Stimulated activated CD4-positive, alpha-beta T cell treated with anti-CD3 and anti-CD28 coated beads, Interleukin-15, amount 100 ng/mL, for 1 hour (primary cell): ENCODE measurements at places on chromosomes 6 and 20.

- no peak for DNase-seq
These were observed 223.0 kb downstream of the HIVEP2 start for GRCh38 chr6:142722012-142722411.

- no peak for DNase-seq
These were observed 94.0 kb upstream of the MPC1 start for GRCh38 chr6:166476634-166477215.

GRCh38 chr20:1341561-1342265, 12.8 kb upstream of the SDCBP2 start:
- DNase-seq, result no peak

DNA sequence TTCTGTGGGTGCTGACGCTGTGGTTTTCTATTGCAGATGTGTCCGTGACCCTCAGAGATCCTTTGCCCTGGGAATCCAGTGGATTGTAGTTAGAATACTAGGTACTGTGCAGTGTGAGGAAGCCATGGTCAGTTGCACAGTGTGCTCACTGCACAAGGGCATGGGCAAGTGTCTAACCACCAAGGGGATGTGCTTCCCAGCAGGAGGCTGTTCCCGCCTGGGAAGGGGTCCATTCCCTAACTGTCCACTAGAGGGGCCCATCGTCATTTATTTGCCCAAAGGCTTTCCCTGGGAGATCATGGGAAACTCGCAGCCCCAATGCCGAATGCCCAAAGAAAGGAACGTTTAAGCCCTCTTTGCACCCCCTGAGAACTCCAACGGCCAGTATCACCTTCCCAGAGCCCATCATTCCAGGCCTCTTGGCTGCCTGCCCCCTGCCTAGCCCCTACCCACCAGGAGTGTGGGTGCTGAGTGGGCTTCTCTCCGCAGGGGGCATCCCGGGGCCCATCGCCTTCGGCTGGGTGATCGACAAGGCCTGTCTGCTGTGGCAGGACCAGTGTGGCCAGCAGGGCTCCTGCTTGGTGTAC, 26.2 kb downstream of the SLCO4A1 start:
- no peak for DNase-seq

DNA sequence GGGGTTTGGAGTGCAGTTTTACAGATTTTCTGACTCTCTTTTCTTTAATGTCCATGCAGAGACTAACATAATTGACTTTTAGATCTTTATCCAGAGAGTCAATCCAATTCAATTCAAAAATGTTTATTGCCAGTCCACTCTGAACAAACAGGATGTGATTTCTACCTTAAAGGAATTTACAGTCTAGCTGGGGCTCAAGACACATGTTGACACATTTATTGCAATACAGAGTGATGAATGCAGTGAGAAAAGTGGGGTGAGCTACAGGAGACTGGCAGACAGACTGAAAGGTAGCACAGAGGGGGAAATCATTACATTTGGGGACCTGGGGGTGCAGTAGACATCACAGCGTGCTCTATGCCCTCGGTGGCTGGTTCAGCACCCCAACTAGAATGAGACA, 193.9 kb downstream of the SLC24A3 start:
- no peak for DNase-seq

- DNase-seq, result no peak
These were observed 124.0 kb downstream of the ZMYND8 start for GRCh38 chr20:47232518-47232917.

- no peak for DNase-seq
These were observed 14.4 kb downstream of the CYB5R4 start for GRCh38 chr6:83873869-83874268.

DNA sequence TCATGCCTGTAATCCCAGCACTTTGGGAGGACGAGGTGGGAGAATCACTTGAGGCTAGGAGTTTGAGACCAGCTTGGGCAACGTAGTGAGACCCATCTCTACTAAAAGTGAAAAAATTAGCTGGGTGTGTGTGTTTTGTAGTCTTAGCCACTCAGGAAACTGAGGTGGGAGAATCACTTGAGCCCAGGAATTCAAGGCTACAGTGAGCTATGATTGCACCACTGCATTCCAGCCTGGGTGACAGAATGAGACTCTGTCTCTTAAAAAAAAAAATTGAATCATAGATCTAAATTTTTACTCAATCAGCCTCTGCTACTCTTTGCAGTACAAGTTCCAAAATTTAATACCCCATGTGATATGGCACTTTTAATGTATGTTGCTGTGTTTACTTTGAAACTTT, 121.6 kb downstream of the ARMC2 start:
- no peak for DNase-seq

DNA sequence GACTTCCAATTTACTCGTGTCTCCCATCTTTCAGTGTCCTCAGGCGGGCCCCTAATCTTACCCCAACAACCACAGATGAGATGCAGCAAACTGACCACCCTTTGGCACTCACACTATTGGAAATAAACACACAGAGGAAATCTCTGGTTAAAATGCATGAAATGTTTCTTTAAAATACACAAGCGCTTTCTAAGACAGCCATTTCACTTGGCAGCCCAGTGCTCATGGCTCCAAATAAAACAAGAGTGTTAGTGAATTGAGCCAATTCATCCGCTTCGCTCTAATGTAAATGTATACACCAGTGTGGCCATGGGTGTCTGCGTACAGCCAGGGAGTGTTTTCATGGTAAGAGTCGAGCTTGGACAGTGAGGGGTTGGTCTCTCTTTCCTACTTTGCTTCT, 282.9 kb downstream of the CLIC5 start:
- DNase-seq, result no peak

DNA sequence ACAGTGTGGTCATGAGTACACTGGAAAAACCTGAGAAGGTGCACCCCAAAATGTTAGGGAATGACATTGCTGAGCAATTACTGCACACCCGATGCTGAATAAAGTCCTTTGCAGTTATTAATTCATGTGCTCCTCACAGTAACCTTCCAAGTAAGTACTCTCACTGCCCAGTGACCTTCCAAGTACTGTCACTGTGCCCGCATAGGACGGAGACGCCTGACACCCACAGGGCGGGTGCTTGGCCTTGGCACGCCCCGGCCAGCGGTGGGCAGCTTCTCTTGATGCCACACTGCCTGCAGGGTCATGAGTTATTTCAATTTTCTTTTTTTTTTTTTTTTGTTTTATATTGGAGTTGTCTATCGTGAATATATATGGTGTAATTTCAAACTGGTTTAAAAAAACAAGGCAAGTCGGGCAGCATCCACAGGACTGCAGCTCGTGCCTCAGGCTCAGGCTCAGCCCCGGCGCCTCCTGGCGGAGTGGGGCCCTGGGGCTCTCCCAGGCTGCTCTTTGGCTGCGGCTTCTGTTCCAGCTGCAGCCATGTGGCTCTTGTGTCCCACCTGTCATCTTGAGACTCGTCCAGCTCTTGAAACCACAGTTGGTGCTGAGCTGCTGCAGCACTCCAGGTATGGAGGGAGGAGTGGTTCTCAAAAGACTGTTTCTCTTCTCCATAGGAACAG, 27.0 kb downstream of the PNLDC1 start:
- DNase-seq, result no peak

DNA sequence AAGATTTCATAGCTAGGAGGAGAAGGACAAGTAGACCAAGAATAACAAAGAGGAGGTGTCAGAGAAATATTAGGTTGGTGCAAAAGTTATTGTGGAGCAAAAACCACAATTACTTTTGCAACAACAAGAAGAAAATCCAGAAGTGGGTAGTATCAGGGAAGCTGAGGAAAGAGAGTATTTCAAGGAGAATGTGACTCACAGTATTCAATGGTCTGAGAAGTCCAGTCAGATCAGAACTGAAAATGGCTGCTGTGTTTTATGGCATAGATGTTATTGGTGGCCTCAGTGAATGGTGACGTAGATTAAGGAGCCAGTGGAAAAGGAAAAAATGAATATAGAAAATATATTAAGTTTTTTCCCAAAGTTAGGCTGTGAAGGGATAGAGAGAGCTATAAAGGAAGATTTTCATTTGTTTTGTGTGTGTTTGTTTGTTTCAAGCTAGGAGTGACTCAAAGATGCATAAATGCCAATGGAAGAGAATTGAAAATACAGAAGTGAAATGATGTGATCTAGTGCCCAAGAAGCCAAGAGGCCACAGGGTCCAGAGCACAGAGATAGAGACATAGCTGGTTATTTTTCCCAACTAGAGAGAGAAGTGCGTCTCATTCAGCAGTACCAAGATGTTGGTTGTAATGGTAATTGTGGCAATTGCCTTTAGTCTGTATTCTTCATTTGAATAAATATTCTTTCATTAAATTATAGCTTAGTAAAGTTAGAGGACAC, 112.8 kb downstream of the ADTRP start:
- no peak for DNase-seq

GRCh38 chr6:93790981-93791380, 371.6 kb upstream of the EPHA7 start:
- DNase-seq, result no peak

GRCh38 chr6:55473722-55474121, 105.3 kb downstream of the HMGCLL1 start:
- no peak for DNase-seq

GRCh38 chr6:176766-177165, 115.5 kb upstream of the DUSP22 start:
- no peak for DNase-seq

DNA sequence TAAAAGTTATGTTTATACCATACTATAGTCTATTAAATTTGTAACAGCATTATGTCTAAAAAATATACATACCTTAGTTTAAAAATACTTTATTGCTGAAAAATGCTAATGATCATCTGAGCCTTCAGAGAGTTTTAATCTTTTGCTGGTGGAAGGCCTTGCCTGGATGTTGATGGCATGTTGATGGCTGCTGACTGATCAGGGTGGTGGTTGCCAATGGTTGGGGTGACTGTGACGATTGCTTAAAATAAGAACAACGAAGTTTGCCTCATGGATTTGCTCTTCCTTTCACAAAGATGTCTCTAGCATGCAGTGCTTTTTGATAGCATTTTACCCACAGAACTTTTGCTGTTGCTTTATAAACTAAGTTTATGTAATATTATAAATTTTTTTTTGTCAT, 68.6 kb downstream of the QKI start:
- DNase-seq, result no peak

DNA sequence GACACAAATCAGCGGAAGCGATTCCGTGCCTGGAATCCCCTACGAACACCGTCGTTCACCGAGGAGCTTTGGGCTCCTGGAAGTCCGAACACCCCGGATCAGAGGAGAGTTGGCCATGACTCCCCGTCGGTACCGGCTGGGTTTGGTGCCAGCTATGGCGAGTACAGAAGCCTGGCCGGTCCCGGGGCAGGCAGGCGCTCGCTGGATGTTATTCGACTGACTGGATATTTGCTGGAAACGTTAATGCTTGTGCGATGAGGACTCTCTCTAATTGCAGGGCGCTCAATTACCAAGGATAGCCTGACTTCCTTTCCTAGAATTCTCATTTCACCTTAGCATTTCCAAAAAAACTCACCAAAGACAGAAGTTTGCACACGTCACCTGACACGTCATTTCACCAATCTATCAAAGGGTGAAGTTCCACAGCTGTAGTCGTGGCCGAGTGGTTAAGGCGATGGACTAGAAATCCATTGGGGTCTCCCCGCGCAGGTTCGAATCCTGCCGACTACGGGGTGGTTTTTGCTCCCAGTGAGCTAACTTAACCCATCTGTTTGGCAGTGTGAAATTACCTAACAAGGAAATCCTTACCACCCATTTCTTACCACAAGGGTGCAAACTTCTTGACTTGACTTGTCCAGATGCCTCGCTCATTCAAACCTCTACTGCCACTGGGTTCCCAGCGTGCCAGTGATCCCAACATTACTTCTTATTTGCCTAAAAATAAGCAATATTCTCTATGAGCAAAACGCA, 22.7 kb upstream of the ZNF184 start:
- DNase-seq, result no peak

GRCh38 chr20:52261792-52262191, 70.2 kb upstream of the ZFP64 start:
- DNase-seq, result no peak

DNA sequence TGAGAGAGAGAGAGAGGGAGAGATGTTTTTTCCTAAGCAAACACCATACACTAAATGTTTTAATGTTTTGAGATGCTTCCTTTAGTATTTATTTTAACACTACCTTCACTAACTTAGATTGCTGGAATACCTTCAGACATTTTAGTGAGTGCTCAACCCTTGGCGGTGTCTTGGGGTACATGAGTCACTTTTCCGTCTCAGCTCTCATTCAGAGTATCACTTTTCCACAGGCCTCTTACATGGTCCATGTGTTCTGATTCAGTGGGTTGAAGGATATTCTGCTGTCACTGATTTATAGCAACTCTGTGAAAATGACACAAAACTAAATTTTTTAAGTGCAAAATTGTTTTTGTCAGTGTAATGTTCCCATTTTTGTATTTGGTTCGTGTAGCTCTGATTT, 217.9 kb downstream of the CLVS2 start:
- DNase-seq, result no peak

DNA sequence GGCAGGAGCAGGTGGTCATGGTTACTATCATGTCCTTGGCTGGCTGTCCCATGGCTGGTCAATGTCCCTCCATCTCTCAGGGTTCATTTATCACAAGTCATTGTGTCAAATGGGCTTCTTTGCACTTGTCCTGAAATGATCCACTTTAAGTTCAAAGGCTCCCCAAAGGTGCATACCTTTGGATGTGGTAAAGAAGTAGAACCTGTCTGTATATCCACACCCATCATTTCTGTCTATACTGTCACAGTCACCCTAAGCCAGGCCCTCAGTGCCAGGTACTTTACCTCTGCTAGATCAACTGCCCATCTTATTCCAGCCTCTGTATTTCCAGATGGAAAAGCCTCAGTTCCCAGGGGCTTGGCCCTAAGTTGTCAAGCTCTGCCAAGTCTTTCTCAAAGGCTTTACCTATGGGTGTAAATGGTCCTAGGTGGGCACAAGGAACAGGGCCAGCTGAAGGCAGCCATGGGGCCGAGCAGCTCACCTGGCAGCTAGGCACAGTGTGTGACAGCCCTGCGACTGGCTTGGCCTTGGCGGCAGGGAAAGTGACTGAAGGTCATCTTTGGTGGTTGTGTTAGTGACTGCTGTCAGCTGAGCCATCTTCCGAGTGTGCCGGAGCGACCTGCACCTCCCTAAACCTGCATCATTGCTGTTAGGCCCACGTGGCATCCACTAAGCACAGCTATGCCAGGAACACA, 198.4 kb downstream of the SYNDIG1 start:
- DNase-seq, result no peak
